ENCODE measurements at places on chromosomes 13 and 19.

GRCh38 chr19:31439270-31439573 is 90.0 kb upstream of the TSHZ3 start:
- no peak for DNase-seq

- DNase-seq, result no peak
Measured at GRCh38 chr19:48147597-48148175, 22.5 kb downstream of the LIG1 start.

- no peak for DNase-seq
Measured at GRCh38 chr13:110034031-110034549, 247.7 kb upstream of the IRS2 start.

DNA sequence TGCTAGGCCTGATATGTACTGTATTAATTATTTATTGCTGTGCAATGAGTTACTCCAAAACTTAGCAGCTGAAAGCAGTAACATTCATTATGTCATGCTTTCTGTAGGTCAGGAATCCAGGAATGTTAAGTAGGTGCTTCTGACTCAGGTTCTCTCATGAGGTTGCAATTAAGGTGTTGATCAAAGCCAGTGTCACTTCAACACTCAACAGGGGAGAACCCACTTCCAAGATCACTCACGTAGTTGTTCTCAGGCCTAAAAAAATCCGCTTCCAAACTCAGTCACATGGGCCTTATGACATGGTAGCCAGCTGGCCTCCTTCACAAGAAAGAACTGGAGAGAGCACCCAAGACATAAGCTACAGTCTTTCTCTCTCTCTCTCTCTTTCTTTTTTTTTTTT is 211.1 kb upstream of the NBEA start:
- DNase-seq, result peak; percentile 15

DNA sequence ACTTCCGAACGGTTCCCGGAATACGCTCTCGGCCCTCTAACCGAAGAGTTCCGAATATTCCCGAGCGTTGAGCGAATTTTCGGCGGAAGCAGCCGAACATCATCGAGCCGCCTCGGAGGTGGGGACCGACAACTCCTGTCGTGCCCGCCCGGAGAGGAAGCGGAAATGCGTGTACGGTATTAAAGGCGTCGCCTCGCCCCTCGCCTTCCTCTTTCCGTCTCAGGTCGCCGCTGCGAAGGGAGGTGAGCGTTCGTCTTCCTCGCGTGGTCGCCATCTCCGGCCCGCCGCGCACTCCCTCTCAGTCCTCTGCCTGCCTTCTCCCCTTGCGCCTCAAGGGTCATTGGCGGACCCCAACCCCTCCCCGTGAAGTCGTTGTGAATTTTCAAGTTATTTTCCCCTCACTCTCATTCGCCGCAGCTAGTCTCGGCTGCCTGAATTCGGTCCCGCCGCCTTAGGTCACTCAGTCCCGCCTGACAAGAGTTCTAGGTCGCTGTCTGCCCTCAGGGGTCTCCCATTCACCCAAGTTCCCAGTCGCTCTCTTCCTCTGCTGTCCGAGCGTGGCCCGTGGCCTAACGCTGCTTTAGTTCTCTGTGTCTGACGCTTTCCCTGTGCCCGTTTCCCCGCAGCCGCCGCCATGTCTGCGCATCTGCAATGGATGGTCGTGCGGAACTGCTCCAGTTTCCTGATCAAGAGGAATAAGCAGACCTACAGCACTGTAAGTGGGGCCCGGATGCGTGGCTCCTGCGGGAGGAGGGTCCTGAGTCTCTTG is at the start of gene RPL28:
Gene RPL28, plus strand, starts transcription at position 209 of the 769 bp plus-strand sequence. Its CDS starts 426 bp downstream, at position 635.
- DNase-seq, result peak; percentile 94

DNA sequence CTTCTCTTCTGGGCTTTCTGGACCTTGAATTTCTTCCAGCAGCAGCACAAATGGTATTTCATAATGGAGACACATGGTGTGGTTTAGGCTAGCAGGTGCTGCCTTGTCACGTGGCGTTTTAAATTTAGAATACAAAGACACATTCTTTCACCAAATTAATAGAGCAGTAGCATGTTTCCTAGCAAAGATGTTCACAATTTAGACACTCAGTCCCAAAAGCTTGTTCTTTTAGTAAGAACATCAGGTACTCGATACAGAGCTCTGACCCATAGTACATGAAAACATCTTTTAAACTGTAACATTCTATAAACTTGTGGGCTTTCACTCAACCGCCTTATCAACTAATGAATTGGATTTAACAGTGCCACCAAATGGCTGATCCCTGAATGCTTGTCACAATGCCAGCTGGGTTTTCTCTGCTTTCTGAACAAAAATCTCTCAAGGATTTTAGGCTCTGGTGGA is 290.1 kb downstream of the DCLK1 start:
- DNase-seq, result no peak

- no peak for DNase-seq
Measured at GRCh38 chr13:22736084-22736767, 444.6 kb upstream of the SGCG start.

DNA sequence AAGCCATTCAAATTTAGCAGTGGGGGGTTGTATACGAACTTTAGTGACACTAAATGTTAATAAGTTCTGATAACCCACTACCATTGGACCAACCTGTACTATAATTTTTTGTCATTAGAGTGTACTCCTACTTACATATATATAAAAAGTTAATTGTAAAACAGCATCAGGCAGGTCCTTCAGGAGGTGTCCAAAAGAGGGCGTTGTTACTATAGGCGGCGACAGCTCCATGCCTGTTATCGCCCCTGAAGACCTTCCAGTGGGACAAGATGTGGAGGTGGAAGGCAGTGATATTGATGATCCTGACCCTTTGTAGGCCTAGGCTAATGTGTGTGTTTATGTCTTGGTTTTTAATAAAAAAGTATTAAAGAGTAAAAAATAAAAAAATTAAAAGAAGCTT is 27.5 kb downstream of the SPRYD7 start:
- no peak for DNase-seq

DNA sequence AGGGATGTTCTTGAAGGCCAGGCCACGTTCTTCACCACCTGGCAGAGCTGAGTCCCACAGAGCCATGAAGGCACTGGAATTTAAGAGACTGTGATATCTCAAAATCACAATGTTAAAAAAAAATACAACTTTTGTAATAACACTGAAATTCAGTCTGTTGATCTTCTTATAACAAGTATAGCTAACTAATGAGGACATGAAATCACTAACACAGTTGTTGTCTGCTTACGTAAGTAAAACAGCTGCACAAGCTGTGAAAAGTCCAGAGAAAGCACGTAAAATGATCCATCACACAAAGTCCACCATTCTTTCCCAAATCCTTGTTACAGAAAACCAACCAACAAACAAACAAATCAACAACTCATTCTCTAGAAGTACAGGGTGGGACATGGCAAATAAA is 32.9 kb downstream of the FLT3 start:
- DNase-seq, result no peak

DNA sequence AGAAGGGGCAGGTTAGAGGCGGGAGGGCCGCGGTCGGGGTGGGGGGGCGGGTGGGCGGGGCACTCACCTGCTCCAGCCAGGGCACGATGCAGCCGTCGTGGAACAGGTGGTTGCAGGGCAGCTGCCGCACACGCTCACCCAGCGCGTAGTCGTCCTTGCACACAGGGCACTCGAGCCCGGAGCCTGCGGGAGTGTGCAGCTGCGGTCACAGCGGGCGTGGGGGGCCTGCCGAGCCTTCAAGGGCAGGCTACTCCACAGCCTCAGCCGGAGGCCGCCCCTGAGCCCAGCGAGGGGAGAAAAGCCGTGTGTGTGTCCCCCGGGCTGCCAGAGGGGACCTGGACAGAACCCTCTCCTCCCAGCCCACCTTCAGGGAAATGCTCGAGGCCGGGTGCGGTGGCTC is 8.6 kb downstream of the FGF22 start:
- DNase-seq, result no peak

DNA sequence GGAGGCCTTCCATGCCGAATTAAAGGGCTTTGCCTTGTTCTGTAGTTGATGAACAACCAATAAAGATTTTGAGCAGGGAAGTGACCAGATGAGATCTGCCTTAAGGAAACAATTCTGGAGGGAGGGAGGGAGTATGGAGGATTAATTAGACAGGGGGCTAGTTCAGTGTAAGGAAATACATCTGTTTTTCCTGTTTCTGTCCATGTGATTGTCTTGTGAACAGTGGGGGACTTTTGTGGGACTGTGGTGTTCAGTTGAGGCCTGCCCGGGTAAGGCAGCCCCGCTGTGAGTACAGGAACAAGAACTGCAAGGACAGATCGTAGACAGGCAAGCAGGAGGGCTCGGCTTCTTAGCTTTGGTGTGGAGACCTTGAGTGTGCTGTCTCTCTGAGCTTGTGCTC is 59.0 kb downstream of the DGKH start:
- no peak for DNase-seq

GRCh38 chr19:46574533-46574932 is 26.6 kb upstream of the CALM3 start:
- DNase-seq, result no peak

- no peak for DNase-seq
Measured at GRCh38 chr19:46660551-46661019, 397 bp downstream of the DACT3 start.

GRCh38 chr13:66972659-66973058 is 257.5 kb downstream of the PCDH9 start:
- peak; percentile 15 for DNase-seq

- peak; percentile 39 for DNase-seq
Measured at GRCh38 chr13:51444922-51445321, 7.9 kb downstream of the INTS6 start.

- DNase-seq, result no peak
Measured at GRCh38 chr13:30495746-30496145, 30.0 kb upstream of the HMGB1 start.

DNA sequence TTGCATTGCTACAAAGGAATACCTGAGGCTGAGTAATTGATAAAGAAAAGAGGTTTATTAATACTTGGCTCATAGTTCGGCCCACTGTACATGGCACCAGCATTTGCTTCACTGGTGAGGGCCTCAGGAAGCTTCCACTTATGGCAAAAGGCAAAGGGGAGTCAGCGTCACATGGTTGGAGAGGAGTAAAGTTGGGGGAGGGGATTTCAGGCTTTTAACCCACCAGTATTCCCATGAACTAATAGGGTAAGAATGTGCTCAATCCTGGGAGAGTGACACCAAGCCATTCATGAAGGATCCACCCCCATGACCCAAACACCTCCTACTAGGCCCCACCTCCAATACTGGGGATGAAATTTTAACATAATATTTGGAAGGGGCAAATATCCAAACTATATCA is 82.5 kb upstream of the MYCBP2 start:
- DNase-seq, result no peak

DNA sequence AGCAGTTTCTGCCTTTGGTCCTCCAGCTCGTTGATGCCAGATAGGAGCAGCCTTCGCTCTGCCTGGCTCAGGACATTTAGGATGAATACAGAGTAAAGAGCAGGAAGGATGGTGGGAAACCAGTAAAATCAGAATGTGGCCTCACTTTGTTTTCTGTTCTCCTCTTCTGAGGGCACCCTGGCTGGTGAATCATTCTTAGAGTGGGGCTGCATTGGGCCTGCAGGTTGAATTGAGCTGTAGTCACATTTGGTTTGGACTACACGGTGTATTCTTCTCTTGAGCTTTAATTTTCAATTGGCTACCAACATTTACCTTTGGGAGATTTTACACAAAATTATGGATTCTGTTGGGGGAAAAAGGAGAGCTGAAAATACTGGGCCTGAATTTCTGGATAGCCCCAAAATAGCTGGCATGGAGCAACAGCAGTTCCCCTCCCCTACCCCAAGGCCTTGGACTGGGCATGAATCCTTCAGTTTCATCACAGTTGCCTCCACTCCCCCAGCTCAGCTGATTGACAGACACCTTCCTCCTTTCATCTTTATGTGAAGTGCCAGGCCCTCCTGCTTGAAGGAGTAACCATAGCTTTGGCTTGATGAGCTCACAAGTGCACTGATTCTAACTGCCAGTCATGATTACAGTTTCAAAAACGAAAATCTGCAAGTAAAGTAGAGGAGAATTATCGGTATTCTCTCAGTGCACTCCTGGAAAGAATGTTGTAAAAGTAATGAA is 24.3 kb downstream of the ERCC5 start:
- no peak for DNase-seq

- DNase-seq, result no peak
Measured at GRCh38 chr19:19356901-19357566, 36.4 kb downstream of the MAU2 start.

- DNase-seq, result no peak
Measured at GRCh38 chr13:36992362-36992761, 6.8 kb downstream of the ALG5 start.

GRCh38 chr13:39684531-39685137 is 29.2 kb downstream of the COG6 start:
- DNase-seq, result peak; percentile 56

- DNase-seq, result peak; percentile 63
Measured at GRCh38 chr13:60402022-60402421, 5.0 kb downstream of the TDRD3 start.

DNA sequence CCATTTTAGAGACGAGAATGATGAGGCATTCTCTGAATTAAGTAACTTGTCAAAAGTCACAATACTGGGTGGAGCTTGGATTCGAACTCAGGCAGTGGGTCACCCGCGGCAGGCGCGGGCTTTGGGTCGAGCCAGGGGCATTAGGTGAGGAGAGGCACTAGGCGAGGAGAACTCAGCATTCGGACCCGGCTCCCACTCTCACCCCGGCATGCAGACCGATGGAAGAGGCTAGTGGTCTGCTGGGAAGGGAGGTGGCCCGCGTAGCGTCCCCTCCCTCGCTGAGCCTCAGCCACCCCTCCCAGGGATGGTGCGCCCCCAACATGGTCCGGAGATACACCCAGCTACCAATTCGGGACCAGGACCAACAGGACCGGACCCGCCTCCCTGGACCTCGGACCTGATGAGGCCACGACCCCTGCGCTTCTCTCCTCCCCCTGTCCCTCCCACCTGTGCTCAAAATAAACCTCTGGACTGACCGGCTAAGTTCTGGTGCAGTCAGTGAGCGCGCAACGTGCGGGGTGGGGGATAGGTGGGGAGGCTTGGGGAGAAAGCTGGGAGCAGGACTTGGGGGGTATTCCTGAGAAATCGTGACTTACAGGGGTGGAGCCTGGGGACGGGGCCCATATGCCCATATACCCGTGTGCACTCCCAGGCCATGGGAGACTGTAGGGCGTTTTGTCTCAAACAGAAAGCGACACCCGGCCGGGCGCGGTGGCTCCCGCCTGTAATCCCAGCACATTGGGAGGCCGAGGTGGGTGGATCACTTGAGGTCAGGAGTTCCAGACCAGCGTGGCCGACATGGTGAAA is 1.3 kb upstream of the SNAPC2 start:
- DNase-seq, result no peak

DNA sequence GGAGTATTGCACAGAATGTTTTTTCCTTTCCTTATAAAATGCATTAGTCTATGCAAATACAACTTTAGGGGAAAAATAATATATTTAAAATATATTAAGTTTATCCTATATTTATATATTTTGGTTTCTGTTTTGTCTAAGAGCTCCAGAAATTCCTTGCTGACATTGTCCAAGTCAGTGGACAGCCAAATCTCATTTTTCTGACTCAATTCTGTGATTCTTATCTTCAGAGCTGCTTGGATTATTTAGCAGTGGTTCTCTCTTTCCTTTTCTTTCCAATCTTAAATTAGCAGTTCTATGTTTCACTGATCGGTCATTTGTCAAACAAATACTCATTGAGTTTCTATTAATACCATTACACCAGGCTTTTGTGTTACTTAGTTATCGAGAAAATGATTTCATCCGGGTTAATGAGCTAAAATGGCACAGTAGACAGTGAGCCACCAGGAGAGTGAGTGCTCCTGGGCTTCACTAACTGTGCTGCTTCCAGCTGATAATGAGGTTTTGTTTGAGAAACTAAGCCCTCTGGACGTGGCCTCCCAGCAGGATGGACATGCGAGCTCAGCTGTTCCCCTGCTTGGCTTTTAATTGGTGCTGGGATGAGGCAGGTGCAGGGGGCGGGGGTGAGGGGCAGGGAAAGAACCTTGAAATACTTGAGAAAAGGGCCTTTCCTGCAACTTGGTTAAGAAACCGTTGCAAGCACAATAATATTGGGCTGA is 44.0 kb downstream of the ATP11A start:
- no peak for DNase-seq

GRCh38 chr13:44068737-44069136 is 189.0 kb downstream of the LACC1 start:
- peak; percentile 94 for DNase-seq
